Endothelial cell of coronary artery (primary cell): ENCODE measurements at places on chromosomes 7 and 10. TPM values are rescaled to one million over a fixed set of nuclear protein-coding genes. Genes with fewer than 3 reads are reported as not detected.

PRF1 gene
- not detected in 2 replicates for total RNA-seq

ASB10 gene
- total RNA-seq, result not detected in 2 replicates

SLC16A12 gene
- 3.2 TPM in 1 of 2 replicates, not detected in the other for total RNA-seq

SPDYE8 gene
- not detected in 2 replicates for total RNA-seq

TAS2R41 gene
- not detected in 2 replicates for total RNA-seq

AKR1D1 gene
- not detected in 2 replicates for total RNA-seq

SPAG6 gene
- total RNA-seq, result not detected in 2 replicates

SEC31B gene
- 2.4 and 5.4 TPM in 2 replicates for total RNA-seq

RTKN2 gene
- total RNA-seq, result 0.09 and 0.63 TPM in 2 replicates

DOCK1 gene
- 94.9 and 108 TPM in 2 replicates for total RNA-seq

EBLN1 gene
- not detected in 2 replicates for total RNA-seq

FFAR4 gene
- total RNA-seq, result not detected in 2 replicates

ZNF467 gene
- total RNA-seq, result 2.6 and 3.8 TPM in 2 replicates

HOXA7 gene
- 0.45 and 1.0 TPM in 2 replicates for total RNA-seq

NXPH1 gene
- total RNA-seq, result not detected in 2 replicates

SPRN gene
- under 0.01 TPM in 2 replicates for total RNA-seq

EPDR1 gene
- total RNA-seq, result 0.18 and 14.8 TPM in 2 replicates

ASAH2 gene
- 0.38 and 0.63 TPM in 2 replicates for total RNA-seq

TEX47 gene
- not detected in 2 replicates for total RNA-seq

UCMA gene
- not detected in 2 replicates for total RNA-seq

DRGX gene
- total RNA-seq, result not detected in 2 replicates

ATG9B gene
- 0.09 and 0.19 TPM in 2 replicates for total RNA-seq

HGF gene
- total RNA-seq, result 0.09 and 4.0 TPM in 2 replicates

PLEKHS1 gene
- total RNA-seq, result not detected in 2 replicates

RNF133 gene
- total RNA-seq, result 0.72 and 1.5 TPM in 2 replicates

EVX1 gene
- total RNA-seq, result not detected in 2 replicates

BAMBI gene
- total RNA-seq, result 2.2 and 8.4 TPM in 2 replicates

NKX1-2 gene
- total RNA-seq, result not detected in 2 replicates

CRTAC1 gene
- 0.28 and 1.2 TPM in 2 replicates for total RNA-seq

SEM1 gene
- total RNA-seq, result 231 and 269 TPM in 2 replicates

PHKG1 gene
- total RNA-seq, result 0.19 and 0.36 TPM in 2 replicates

GPRIN2 gene
- not detected in 2 replicates for total RNA-seq

CHN2 gene
- under 0.01 and 0.56 TPM in 2 replicates for total RNA-seq

AKR1C4 gene
- total RNA-seq, result not detected in 2 replicates

CLDN3 gene
- total RNA-seq, result 0.09 TPM in 2 replicates

TMEM229A gene
- total RNA-seq, result not detected in 2 replicates

ASZ1 gene
- total RNA-seq, result not detected in 2 replicates

ASB15 gene
- not detected in 2 replicates for total RNA-seq

PARD3 gene
- 32.9 and 42.6 TPM in 2 replicates for total RNA-seq
